ENCODE measurements at places on chromosomes 3 and 15.

DNA sequence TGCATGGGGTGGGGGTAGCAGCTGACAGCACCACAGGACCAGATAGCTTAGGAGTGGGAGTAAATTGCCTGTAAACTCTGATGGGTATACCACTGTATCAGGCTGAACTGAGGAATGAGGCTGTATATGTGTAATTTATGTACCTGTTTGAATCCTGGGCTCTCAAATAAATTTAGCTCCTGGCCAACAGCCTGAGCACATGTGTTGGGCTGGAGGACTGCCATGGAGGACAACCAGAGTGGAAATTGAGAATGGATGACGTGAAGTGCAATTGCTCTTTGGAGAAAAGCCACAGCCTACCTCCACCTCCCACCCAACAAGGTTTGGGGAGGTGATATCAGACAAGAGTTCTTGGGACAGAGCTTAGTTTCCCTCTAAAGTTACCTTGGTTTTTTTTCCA lies 328.6 kb upstream of the PROK2 start:
- no peak for DNase-seq

DNA sequence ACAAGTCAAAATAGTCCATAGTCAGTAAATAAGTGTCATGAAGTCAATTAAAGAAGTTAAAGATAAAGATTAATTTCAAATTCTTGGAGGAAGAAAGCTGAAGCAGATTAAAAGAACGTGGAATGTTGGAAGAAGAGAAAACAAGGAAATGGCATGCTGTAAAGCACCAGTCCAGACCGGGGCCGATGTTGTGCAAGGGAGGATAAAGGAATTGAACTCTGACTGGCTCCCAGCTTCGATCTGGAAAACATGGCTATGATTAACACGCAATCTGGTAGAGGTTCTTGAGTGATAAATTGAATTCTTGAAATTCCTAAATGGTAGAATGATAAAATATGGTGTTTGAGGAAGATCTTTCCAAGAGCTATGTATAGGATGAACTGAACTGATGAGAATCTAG lies 194.4 kb downstream of the MEIS2 start:
- DNase-seq: no peak

GRCh38 chr3:54760201-54760600 lies 167.7 kb downstream of the LRTM1 start:
- no peak for DNase-seq

DNA sequence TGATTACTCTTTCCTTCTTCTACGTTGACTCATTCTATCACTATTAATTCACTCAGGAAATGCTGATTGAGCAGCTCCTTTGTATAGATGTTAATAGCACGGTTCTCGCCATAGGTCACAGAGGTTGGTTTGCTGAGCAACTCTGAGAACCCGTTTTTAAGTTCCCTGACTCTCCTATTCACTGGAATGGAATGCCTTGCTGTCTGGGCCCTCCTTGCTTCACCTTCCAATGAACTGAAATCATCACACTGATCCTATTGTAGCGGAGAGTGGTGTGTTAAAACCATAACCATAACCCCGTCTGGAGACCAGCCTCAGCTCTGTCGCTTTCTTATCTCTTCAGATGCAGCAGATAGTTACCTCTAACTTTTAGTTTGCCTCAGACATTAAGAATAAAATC lies 323.6 kb downstream of the GABRB3 start:
- no peak for DNase-seq

DNA sequence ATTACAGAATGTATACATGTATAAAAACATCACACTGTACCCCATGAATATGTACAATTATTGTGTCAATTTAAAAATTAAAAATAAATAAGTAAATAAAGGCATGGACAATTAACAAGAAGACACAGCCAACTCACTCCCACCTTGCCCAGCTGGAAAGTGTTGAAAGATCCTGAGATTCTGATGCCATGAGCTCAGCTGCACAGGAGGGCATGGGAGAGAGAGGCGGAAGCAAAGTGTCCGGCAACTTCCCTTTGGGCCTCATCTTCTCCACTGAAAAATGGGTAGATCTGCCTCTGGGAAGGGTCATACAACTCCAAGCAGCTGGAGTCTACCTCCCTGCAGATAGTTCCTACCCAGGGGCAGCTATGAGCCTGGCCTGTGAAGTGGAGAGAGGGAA lies 277.3 kb downstream of the UACA start:
- no peak for DNase-seq
